ENCODE measurements at places on chromosomes 12 and 14.

DNA sequence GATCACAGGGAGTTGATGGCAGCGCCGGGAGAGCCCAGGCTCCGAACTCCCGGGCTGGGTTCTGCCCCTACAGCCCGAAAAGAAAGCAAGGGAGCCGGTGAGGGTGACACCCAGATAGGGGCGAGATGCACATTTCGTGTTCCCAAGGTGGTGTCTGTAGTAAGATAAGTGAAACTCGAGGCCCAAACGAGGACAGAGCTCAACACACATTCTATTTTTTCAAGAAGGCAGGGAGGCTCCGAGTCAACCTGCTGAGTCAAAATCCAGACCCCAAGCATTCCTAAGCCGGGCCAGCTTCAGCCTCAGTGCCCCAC, 24.2 kb upstream of the YY1 start:
- no peak for DNase-seq

DNA sequence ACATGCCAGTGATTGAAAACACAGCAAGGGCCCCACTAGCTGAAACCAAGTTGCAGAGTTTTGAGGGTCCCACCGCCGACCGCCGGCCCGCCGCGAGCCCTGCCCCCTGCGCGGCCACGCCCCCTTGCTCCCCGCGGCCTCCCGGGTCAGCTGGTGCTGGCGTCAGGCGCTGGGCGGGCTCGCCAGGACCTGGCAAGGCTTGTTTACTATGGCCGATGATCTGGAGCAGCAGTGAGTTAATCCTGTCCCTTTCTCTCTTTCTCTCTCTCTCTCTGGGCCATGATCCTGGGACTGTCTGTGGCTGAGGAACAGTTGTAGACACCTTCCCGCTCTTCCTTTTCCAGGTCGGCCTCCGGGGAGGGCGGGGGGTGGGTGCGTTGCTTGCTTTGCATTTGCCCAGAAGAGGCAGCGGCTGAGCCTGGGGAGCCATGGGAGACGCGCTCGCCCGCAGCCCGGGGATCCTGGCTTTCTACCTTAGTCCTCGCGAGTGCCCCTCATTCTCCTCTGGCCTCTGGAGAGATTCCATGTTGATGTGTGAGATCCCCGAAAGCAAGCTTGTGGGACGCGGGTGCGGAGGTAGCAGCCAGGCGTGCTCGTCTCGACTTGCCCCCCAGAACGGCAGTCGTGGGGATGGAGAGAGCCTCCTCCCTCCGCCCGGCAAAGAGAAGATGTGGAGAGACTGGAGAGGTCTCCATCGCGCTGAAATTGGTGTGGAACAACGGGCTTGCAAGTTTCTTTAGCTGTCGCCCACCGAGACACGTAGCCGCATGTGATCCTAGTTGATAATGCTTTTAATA, at the start of gene ABHD4:
Gene ABHD4 (plus strand): TSS at position 202 of the 797 bp plus-strand sequence. CDS start 7 bp downstream, at position 209.
- DNase-seq = peak; percentile 87

GRCh38 chr12:124194893-124195566, 99.9 kb upstream of the RFLNA start:
- no peak for DNase-seq

DNA sequence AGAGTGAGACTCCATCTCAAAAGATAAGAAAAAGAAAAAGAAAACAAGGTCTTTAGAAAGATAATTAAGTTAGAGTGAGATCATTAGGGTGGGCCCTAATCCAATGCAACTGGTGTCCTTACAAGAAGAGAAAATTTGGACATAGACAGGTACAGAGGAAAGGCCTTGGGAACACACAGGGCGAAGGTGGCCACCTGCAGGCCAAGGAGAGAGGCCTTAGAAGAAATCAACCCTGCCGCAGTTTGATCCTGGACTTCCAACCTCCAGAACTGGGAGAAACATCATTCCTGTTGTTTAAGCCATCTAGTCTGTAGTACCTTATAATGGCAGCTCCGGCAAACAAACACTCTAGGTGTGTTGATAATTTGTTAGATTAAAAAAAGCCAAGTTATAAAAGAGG, 491.9 kb downstream of the MED13L start:
- no peak for DNase-seq

DNA sequence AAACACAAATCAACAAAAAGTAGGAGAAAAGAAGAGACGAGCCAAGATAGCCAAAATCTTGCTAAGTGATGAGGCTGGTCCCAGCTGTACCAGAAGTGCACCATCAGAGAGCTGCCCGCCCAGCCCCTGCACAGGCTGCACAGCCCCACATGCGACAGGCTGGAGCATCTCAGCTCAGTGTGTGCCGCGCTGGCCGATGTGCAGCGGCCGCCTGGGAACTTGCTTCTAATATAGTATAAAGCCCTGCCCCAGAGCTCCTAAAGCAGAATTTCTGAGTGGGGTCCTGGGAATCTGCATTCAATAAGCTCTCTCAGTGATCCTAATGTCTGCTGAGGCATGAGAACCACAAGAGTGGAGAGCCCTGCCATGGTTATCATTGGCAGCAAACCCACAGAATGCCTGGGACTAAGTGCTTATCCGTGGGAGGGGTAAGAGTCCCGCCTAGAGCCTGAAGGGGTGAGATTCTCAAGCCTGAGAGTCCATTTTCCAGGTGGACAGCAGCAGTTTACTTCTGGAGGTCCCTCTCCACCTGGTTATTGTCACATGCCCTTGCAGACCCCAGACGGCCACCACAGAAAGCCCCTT, 171.6 kb downstream of the DPF3 start:
- DNase-seq = no peak

DNA sequence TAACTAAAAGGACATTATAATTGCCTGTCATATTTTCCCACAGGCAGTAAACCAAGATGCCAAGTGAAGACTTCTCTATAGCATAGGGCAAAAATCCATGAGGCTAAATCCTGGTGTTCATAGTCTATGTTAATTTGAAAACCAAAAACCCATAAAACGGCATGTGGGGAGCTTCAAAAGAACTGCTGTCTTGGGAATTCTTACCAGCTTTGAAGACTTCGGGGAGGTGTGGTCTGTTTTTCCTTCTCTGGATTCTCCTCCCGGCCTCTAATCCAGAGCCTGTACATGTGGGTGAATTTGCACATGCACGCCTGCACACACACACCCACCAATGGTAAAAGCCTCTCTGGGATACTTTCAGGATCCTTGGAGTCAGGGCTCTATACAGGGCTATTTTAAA, 61.9 kb upstream of the IFNG-AS1 start:
- DNase-seq = no peak

GRCh38 chr12:2250797-2251196, 198.0 kb downstream of the CACNA1C start:
- no peak for DNase-seq

- DNase-seq = no peak
Measured at GRCh38 chr12:39272871-39273655, 169.9 kb downstream of the KIF21A start.

DNA sequence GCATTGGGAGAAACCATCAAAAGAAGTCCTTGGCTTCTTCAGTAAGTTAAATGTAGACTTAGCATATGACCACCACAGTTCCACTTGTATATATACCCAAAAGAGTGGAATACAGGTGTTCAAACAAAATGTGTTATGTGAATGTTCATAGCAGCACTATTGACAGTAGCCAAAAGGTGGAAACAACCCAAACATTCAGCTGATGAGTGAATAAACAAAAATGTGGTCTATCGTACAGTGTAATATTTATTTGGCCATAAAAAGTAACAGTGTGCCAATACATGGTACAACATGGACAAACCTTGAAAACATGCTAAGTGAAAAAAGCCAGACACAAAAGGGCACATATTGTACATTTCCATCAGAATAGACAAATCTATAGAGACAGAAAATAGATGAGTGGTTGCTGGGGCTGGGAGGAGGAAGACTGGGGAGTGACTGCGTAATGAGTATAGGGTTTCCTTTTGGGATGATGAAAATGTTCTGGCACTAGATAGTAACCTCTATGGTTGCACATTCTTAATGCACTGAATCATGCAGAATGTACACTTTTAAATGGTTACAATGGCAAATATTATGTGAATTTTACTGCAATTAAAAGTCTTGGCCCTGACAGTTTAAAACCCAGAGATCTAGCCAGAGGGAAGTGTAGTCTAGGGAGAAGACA, 5.5 kb downstream of the ERP29 start:
- DNase-seq = no peak

GRCh38 chr12:41795051-41795600, 349.5 kb downstream of the GXYLT1 start:
- DNase-seq = no peak

DNA sequence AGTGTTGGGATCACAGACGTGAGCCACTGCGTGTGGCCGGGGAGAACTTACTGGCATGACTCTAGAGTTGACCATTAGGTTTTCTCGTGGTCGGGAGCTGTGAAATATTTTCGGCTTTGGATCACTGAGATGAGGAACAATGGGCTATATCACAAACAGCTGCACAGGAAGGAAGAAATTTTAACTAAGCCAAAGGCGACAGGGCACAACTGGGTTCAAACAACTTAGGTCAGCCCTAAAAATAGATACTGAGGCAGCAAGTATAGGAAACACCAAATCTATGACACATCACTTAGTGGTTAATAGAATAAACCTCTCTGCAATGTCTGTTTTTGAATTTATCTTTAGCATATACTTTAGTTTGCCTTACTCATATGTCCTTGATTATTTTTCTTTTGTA, 162.9 kb downstream of the LRIG3 start:
- DNase-seq = no peak

Data from GM10248 (cell line).